Astrocyte of the hippocampus (primary cell): ENCODE measurements at places on chromosomes 1 and 21.

DNA sequence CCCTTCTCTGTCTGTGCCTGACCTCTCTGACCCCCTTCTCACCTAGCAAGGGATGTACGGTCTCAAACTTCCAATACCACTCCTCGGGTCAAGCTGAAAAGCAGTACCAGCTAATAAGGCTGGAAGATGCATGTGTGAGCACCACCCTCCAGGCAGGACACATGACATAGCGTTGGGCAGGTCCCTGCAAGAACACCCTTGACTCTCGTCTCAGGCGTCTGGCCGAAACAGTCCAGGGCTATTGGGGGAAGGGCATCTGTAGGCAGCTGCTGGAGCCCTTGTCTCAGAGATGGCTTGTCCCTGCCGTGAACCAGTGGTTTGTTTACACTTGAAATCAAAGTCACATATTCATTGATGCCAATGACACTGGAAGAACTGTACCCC, 56.5 kb downstream of the CD46 start:
- DNase-seq = no peak

GRCh38 chr1:33001282-33001681, 35.4 kb downstream of the AK2 start:
- DNase-seq = no peak

GRCh38 chr1:18535391-18536210, 54.9 kb downstream of the KLHDC7A start:
- DNase-seq = no peak

DNA sequence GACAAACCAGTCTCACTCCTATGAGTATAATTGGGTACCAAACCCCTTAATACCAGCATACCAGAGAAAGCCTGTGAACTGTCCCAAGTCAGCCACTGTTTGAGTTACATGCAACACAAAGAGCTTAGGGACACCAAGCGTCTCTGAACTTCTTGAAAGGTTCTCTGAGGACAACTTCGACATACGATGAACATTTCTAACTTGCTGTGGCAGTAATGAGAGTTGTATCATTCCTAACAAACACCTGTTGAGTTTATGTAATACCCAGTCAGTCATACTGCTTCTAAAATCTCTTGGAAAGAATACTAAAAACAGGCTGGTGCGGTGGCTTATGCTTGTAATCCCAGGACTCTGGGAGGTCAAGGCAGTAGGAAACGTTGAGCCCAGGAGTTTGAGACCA, 18.4 kb downstream of the CCT8 start:
- DNase-seq = no peak

DNA sequence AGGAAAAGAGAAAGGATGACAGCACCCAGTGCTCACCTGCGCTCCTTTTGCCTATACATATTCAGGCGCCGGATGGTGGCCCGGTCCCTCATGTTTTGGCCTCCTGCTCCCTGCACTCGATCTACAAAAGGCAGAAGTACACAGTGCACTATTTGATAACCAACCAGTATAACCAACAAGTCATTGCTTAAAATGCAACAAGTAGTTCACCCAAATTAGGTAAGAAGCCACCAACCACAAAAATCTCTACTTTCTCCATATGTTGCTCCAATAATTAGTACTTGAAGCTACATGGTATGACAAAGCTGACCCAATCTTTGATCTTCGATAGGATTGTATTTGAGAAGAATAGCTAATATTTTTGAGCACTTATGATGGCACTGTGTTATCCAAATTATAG, 2.0 kb downstream of the GNL2 start:
- no peak for DNase-seq
